ENCODE measurements at places on chromosomes 2 and 18.

DNA sequence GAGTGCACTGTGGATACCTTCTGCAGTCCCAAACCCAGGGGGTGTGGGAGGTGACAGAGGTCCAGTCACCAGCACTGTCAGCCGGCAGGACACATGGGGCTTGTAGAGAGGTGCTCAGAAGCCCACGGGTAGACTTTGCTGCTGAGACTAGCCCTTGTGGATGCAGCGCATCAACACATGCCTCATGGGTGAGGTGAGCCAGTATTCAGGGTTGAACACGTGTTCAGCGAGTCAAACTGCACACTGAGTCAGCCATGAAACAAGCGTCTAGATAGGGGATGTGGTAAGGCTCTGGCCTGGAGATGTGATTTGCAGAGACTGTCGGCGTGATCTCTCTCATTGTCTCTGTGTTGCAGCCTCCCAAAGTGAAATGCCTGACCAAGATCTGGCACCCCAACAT is 35.8 kb upstream of the SCLY start:
- DNase-seq, result no peak

GRCh38 chr2:217662984-217663602 is 339.7 kb downstream of the TNS1 start:
- no peak for DNase-seq

- DNase-seq, result no peak
Observed at GRCh38 chr2:217291259-217291658, 431.4 kb upstream of the TNP1 start.

- DNase-seq, result no peak
Observed at GRCh38 chr2:140687825-140688224, 1443.0 kb downstream of the LRP1B start.

DNA sequence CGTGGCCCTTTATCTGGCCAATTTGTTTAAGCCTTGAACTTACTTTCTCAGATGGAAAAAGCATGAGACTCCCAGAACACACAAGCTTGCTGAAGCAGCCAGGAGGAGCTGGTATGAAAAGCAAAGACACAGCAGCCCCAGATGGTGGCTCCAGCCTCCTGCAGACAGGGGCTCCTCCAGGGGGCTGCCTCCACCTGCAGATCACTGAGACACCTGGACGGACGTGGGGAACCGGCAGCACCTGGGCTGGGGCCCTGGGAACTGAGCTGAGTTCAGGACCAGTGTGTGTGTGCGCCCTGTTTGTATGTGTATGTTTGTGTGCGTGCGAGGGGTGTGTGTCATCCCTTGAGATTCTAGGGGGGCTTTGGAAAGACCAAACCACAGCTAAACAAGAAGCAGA is 8.6 kb downstream of the CYS1 start:
- DNase-seq, result no peak

GRCh38 chr2:53767405-53768241 is at the start of gene CHAC2:
TSS of gene CHAC2 (plus strand) at chr2:53767804. CDS start at chr2:53767887, 83 bp downstream.
- DNase-seq, result peak; percentile 53

GRCh38 chr2:77552956-77553355 is 30.8 kb upstream of the LRRTM4 start:
- no peak for DNase-seq

DNA sequence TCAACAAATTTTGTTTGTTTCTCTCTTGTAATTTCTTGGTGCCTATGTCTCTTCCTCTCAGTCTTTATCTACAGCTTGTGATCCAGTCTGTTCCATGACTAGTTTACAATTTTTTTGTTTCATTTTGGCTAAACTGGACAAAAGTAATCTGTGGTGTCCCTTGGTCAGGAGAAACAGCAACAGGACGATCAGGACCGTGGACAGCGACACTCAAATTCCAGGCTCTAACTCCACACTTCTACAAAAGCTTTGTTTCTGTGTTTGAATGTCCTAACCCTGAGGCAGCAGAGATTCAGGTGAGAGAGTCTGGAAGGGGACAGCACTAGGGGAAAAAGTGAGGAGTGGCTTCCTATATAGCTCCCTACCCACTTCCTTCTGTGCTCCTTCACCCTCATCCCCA is 593.3 kb upstream of the FANCL start:
- no peak for DNase-seq

DNA sequence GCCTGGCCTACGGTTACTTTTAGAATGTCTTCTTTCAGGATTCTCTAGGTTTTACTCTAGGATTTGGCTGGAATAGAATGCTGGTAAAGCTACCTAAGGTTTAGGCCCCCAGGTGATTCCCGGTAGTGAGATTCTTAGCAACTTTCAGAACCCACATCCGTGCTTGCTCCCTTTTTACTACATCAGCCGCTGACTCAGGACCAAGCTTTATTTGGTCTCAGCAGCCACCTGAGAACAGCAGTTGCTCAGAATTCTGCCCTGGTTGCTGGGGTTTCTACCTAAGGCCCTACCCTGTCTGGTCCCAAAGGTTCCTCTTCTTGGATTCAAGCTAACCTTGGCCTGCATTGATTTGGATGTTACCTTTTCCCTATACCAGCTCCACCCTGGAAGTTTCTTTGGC is 36.1 kb upstream of the NDUFV2 start:
- DNase-seq, result no peak

GRCh38 chr18:22946217-22946616 is 13.1 kb downstream of the RBBP8 start:
- no peak for DNase-seq

GRCh38 chr2:24576617-24577016 is 85.6 kb downstream of the NCOA1 start:
- no peak for DNase-seq

Data from stimulated activated CD8-positive, alpha-beta memory T cell treated with anti-CD3 and anti-CD28 coated beads, Interleukin-15, amount 100 ng/mL, for 1 hour (primary cell).